Stimulated activated CD8-positive, alpha-beta memory T cell treated with anti-CD3 and anti-CD28 coated beads, Interleukin-7, amount 100 ng/mL, for 1 hour (primary cell): ENCODE measurements at places on chromosomes 11 and 22.

DNA sequence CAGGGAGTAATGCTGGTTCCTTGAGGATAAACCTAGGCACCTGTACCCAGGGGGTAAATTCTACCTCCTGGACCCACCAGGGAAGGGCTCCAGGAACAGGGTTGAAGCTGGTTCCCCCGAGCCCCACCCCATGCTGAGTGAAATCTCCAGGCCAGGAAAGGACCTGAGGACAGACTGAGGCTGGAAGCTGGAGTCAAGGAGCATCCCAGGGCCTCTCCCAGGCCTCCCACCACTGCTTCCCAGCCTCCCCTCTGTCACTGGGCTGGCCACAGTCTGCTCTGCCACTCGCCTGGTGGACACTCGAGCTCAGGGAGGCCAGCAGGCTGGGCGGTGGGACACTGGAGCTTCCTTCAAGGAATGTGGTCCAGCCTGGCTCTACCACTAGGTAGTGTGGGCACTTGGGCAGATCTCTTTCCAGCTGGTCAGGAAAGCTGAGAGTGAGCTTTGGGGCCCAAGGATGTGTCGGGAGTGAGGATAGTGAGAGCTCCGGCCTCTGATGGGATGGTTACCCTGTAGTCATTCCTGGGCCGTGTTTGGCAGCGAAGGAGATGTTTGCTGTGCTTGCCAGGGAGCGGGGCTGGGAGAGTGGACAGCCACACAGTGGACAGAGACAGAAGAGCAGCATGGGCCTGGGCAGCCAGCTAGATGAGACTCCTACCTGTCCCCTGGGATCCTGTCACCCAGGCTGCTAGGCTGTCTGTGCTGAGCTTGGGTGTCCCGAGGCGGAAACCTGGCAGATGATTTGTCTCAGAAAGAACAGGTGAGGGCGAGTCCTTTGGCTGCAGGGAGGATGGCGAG is 3.4 kb downstream of the OVOL1 start:
- DNase-seq = no peak

- DNase-seq = no peak
Measured at GRCh38 chr11:125505492-125506080, 9.5 kb upstream of the FEZ1 start.

DNA sequence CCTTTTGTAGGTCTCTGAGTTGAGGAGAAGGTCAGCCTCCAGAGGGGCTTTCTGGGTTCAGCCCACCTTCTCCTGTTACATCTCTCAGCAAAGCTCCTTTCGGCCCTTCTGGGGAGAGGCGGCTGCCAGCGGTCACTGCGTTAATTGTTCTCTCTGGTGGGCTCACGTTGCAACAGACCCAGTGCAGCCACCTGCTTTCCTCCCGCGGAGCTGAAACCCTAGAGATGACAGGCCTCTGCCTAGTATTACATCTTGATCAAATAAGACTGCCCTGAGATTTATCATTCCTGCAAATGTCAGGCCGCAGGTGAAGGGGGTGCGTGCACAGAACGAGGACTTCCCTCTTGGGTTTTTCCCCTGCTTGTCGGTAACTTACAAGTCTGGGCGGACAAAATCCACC is 43.2 kb upstream of the CREB3L1 start:
- no peak for DNase-seq

DNA sequence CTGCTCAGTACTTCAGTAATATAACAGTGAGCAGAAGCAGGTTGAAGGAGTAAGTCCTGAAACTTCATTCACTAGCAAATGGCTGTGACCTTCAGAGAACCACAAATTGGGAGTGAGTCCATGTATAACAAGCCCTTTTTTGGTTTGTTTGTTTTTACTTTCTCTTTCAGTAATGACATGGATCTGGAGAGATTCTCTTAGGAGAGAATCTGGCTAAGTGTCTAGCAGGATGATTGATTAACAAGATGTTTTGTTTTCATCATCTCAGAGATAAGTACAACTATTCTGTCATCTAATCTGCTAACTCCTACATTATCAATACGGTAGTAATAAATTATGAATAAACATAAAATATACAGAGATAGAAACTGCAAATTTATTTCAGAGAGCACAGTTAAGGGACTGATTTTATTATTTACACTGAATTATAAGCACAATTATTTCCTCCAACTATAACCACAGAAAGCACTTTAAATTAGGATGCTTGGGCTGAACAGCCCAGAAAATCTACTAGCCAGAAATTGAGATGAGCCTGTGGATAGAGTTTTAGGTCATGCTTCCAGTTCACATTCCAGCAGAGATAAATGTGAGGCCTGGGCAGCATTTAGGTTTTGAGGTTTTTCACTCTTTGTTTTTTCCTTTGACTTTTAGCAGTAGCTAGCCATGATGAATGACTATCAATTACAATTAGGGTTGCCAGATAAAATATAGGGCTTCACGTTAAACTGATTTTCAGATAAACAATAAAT is 429.3 kb upstream of the FAT3 start:
- no peak for DNase-seq

- DNase-seq = no peak
Measured at GRCh38 chr11:62921573-62922188, 518 bp upstream of the CHRM1 start.

- DNase-seq = no peak
Measured at GRCh38 chr11:70111269-70112016, 33.3 kb downstream of the ANO1 start.

- no peak for DNase-seq
Measured at GRCh38 chr11:57555393-57555792, 12.1 kb downstream of the UBE2L6 start.

GRCh38 chr22:17639247-17639741 is 737 bp downstream of the BCL2L13 start:
- no peak for DNase-seq

DNA sequence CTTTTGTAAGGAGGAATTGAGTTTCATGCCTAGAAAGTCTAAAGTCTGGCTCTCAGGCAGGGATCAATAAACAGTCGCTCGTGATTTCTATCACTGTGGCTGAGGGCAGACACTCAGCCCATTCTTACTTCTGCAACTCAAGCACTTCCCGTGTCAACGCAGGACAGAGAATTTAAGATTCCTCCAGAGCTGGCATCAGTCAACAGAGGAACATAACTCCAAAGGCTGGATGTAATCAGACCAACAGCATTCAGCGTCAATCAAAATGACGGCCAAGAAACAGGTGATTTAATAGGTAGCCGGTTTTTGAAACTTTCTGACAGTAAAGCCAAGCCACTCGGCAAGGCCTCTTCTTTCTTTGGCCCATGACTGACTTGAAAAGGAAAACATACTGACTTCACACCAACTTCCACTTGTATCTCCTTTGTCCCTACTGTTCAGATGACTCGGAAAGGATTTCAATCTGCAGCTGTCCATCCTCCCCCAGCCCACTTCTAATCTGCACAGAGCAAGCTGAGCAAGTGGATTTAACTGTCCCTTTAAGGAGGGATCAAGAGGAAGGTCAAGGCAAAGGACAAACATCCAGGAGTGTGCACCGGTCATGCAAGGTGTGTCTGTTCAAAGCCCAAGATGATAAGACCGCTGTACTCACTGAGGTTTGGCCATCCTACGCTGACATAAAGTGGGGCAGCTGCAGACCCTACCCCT is 9.5 kb downstream of the VPS37C start:
- no peak for DNase-seq

DNA sequence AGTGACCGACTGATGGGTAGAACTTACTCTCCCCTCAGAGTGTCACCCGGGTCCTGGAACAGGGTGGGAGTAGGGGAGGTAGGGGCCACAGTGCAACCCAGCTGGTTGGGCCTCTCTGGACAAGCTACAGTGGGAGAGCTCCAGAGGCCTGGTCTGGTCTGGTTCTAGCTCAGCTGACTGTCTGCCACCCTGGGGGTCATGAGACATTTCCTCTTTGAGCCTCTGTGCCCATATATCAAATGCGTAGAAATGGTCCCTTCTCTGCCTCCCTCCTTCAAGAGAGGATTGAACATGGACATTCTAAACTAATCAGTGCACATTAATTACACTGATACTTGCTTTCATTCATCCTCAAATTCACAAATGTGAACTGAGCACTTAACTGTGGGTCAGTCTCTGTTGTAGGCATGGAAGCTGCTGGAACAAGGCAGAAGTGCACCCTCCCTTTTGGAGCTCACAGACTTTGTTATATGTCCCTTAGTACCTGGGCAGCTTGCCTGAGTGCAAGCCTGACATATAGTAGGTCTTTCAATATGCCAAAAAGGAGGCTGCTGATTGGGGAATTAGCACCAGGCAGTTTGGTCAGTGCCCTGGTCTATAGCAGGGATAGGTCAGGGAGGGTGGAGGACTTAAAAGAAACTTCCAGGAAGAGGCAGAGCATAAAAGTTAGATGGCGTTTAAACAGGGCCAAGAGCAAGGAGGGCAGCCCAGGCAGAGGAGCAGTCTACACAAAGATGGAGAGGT is 25.7 kb downstream of the ARHGEF17 start:
- DNase-seq = no peak

DNA sequence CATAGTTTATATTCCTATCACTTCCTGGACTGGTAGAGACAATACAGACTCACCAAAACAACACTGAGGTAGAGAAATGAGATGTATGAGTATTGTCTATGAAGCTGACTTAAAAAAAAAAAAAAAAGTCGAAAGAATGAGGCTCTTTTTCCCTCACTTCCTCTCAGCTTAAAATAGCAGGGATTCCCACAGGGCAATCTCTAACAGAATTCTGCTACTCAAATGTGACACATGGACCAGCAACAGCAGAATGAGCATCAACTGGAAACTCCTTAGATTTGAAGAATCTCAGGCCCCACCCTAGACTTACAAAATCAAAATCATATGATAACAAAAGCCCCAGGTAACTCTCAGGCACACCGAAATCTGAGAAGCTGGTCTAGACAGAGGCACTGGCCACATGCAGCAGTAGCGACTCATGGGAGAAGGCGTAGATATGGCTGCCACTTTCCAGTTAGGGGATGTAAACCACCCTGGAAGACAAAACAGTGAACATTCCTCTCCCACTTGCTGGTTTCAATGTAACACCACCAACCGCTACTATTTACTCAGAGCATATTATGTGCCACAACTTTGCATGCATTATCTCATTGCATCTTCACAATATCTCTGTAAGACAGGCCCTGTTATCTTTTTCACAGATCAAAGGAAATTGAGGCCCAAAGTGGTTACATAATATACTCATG is 128.0 kb downstream of the RBFOX2 start:
- no peak for DNase-seq

GRCh38 chr11:103744496-103745153 is 291.8 kb upstream of the DDI1 start:
- no peak for DNase-seq

DNA sequence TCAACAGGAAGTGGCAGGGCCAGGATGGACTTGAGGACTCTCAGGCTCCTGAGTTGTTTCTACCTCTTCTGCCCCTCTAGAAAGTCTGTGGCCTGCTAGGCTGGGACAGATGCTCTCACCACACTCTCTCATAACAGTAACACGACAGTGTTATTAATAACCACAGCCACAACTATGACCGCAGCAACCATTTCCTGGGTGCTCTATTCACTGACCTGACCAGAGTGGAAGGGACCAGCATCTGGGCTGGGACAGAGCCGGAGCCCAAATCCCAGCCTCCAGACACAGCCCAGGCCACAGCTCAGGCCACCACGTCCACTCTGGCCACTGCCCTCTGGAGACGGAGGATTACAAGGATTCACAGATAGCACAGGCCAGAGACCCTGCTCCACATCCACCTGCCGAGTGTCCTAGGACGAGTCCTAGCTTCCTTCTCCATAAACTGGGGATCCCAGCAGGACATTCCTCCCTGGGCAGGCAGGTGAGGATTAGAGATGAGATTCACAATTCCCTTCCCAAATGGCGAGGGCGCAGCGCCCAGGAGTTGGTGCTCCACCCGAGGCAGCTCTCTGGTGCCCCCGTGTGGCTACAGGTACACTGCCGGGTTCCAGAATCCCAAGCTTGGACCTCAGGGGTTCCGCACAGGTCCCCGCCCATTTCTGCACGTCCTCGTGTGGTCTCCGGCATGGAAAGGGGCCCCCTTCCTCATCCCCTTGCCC is 7.1 kb downstream of the PNPLA5 start:
- DNase-seq = peak; percentile 13

DNA sequence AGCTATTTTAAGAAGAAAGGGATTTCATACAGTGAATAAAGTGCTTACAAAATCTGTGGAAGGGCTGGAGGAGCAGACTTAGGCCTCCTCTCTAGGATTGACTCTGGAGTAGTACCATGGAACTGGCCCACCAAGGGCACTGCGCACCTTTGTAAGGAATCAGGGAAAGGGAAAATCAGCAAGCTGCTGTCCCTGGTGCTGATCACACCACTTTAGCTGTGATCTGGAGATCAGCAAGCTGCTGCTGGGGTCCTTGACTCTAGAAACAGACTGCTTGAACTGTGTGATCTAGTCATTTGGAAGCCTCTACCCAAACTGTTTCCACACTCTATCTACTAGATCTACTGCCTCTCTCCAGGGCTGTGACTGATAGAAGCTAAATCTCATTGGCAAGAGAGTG is 18.4 kb upstream of the TECTA start:
- DNase-seq = no peak

DNA sequence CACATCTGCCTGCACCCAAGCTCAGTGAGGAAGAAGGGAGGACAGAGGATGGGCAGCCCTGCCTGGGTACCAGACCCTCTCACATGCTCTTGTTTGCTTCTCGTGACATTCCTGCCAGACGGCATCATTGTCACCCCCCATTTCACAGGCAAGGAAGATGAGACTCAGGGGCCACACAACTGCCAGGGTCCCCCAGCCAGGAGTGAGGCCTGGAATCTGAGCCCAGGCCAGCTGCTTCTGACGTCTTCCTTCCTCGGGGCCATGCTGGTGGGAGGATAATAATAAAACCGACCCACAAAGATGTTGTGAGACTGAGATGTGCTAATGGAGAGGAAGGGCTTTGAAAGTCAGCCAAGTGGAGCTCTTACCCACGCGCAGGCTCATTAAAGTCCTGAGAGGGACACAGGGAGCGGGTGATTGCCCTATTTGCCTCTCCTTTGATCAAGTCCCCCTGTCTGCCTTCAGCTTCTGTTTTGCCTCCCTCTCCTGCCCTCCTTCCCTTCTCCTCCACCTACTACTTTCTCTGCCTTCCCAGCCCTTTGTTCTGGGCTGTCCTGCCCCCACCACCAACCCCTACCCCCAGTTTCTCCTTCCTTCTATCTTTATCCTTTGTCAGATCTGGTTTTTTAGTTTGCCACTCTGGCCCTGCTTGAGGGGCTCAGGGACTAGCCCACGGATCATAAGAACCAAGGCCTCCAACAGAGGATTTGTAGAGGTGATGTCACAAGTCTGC is 62.7 kb downstream of the MCM5 start:
- no peak for DNase-seq

DNA sequence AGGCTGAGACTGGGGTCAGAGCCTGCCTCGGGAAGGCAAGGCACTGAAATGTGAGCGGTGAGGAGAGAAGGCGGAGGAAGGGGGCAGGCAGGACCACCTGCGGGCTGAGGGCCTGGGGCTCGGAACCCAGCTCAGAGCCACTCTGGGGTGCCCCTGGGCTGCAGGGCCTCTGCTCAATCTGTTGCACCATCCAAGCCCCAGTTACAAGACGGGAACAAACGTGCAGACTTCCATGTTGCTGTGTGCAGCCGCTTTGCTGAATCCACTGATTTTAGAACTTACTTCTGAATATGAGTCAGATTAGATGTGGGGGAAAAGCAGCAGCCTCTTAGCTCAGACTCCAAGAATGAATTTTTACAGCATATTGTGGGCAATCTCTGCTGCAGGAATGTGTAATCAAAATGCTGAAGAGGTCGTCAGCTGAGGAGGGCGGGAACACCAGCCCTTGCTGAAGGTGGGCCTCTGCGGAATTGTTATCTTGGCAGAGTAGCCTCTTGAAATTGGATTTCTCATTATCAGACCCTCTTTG is 21.6 kb downstream of the PARVG start:
- no peak for DNase-seq

- no peak for DNase-seq
Measured at GRCh38 chr22:39592081-39593065, 21.8 kb downstream of the CACNA1I start.

GRCh38 chr22:31085928-31086327 is 4.8 kb downstream of the SMTN start:
- DNase-seq = no peak
